ENCODE measurements at places on chromosomes 3 and 15. TPM values are rescaled to one million over a fixed set of nuclear protein-coding genes. Genes with fewer than 3 reads are reported as not detected.

SLC6A1 gene
- not detected for total RNA-seq

ATP8B4 gene
- 0.34 TPM for total RNA-seq

C2CD4A gene
- not detected for total RNA-seq

LEKR1 gene
- 0.45 TPM for total RNA-seq

FBXO40 gene
- not detected for total RNA-seq

PLCB2 gene
- total RNA-seq = 2.2 TPM

CCDC80 gene
- total RNA-seq = 114 TPM

SPINK8 gene
- not detected for total RNA-seq

GPR156 gene
- 0.45 TPM for total RNA-seq

IGF2BP2 gene
- total RNA-seq = 67.6 TPM

DUOXA2 gene
- not detected for total RNA-seq

GRM2 gene
- total RNA-seq = under 0.01 TPM

SNX22 gene
- total RNA-seq = under 0.01 TPM

PLA2G4E gene
- total RNA-seq = not detected

CYP8B1 gene
- not detected for total RNA-seq

LIPC gene
- 0.17 TPM for total RNA-seq

B3GNT5 gene
- 29.9 TPM for total RNA-seq

TPM1 gene
- 117 TPM for total RNA-seq

CHRM5 gene
- not detected for total RNA-seq

MB21D2 gene
- 10.3 TPM for total RNA-seq

RTP4 gene
- not detected for total RNA-seq

CACNA2D3 gene
- not detected for total RNA-seq

CRABP1 gene
- not detected for total RNA-seq

DCBLD2 gene
- 114 TPM for total RNA-seq

MUC20 gene
- 0.15 TPM for total RNA-seq

COMMD4 gene
- total RNA-seq = 165 TPM

ROBO1 gene
- 27.6 TPM for total RNA-seq

C3orf49 gene
- not detected for total RNA-seq

CPNE9 gene
- under 0.01 TPM for total RNA-seq

PROK2 gene
- total RNA-seq = not detected

SCG5 gene
- 16.3 TPM for total RNA-seq

SEMA3G gene
- total RNA-seq = not detected

NR2E3 gene
- not detected for total RNA-seq

TLR9 gene
- under 0.01 TPM for total RNA-seq

Measured in bronchus fibroblast of lung (primary cell).